ENCODE measurements at places on chromosomes 11 and 22.

DNA sequence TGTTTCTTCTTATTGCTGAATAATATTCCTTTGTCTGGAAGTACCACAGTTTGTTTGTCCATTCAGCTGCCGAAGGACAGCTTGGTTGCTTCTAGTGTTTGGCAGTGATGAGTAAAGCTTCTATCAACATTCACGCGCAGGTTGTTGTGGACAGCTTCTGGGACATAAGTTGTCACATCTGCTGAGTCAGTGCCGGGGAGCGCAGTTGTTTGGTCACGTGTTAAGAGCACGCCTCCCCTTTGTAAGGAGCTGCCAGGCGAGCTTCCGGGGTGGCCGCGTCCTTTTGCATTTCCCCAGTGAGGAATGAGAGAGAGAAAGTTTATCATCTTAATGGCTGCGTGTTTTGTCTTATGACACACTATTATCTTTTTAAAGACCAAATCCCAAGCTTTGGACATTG lies 30.3 kb downstream of the SAMM50 start:
- peaks cover 42% of the 10 kb centered on the region for H3K36me3 ChIP-seq
- H3K4me1 ChIP-seq = no peaks in the 10 kb centered on the region
- no peak overlapping the region for H3K4me3 ChIP-seq
- H3K27ac ChIP-seq = no peak overlapping the region
- H3K27me3 ChIP-seq = no peaks in the 10 kb centered on the region

GRCh38 chr22:43948836-43949406 lies 6.3 kb upstream of the SAMM50 start:
- H3K27me3 ChIP-seq = peaks cover 3% of the 10 kb centered on the region
- DNase-seq = no peak
- H3K4me1 ChIP-seq = peaks cover under 1% of the 10 kb centered on the region
- no peaks in the 10 kb centered on the region for H3K36me3 ChIP-seq

- no peak overlapping the region for H3K4me3 ChIP-seq
- H3K36me3 ChIP-seq = no peaks in the 10 kb centered on the region
- no peak for DNase-seq
- H3K27ac ChIP-seq = no peak overlapping the region
- no peaks in the 10 kb centered on the region for H3K4me1 ChIP-seq
These were observed 439.7 kb downstream of the BUD13 start for GRCh38 chr11:116333001-116333535.

DNA sequence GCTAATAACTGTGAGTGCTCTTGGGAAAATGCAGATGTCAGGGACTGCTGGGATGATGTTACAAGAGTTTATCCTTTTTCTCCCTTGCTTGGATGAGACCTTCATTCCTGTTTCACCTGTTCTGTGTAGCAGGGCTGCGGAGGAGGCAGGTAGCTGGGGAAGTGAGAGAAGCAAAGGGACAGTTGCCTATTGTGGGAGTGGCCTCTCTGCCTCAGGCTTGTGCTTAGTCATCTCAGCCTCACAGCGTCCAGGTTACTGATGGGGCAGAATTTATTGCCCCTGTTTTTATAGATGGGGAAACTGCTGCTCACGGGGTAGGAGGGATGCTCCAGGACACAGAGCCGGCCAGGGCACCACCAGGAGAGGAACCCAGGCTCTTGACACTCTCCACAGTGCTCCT lies 1.7 kb downstream of the STX3 start:
- peak overlapping the region; percentile 76 for H3K4me3 ChIP-seq
- H3K27me3 ChIP-seq = no peaks in the 10 kb centered on the region
- peaks cover 17% of the 10 kb centered on the region for H3K4me1 ChIP-seq
- H3K27ac ChIP-seq = no peak overlapping the region

DNA sequence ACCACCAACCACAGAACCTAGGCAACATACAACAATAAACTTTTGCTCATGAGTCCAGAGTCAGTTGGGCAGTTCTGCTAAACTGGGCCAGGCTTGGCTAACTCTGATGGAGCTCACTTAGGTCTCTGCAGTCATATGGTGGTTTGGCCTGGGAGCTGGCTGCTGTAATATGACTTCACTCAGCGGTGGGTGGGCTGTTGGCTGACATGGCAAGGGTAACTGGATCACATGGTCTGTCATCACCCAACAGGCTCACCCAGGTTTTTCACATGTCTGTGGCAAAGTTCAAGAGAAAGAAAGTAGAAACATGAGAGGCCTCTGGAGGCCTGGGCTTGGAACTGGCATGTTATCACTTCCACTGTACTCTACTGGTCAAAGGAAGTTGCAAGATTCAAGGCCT lies 43.2 kb upstream of the CLMP start:
- no peak overlapping the region for H3K27ac ChIP-seq
- DNase-seq = no peak
- H3K4me1 ChIP-seq = peaks cover 7% of the 10 kb centered on the region
- no peaks in the 10 kb centered on the region for H3K27me3 ChIP-seq
- H3K36me3 ChIP-seq = no peaks in the 10 kb centered on the region

GRCh38 chr22:38925571-38926041 lies 31.8 kb upstream of the APOBEC3A start:
- H3K4me3 ChIP-seq = no peak overlapping the region
- no peaks in the 10 kb centered on the region for H3K36me3 ChIP-seq
- no peak overlapping the region for H3K27ac ChIP-seq
- peaks cover 28% of the 10 kb centered on the region for H3K27me3 ChIP-seq
- H3K4me1 ChIP-seq = peaks cover 3% of the 10 kb centered on the region

GRCh38 chr11:46431211-46431610 lies 39.6 kb upstream of the CHRM4 start:
- H3K27ac ChIP-seq = no peak overlapping the region
- no peaks in the 10 kb centered on the region for H3K27me3 ChIP-seq
- no peak for DNase-seq
- peaks cover 15% of the 10 kb centered on the region for H3K36me3 ChIP-seq

DNA sequence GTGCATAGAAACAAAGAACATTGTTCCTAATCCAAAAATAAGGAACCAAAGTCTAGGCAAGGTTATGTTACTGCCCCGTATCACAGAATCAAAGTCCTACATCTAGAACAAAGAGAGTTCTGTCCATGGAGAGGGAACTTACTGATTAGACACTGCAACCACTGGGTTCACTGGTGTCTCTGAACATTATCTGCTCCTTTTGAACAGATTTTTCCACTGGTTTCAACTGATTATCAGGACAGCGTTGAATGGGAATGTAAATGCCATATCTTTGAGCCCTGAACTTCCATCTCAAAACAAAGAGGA lies 20.1 kb upstream of the OR8D2 start:
- no peaks in the 10 kb centered on the region for H3K4me1 ChIP-seq
- no peak for DNase-seq
- H3K4me3 ChIP-seq = no peak overlapping the region
- H3K27ac ChIP-seq = no peak overlapping the region

GRCh38 chr11:70916351-70916750 lies 336.0 kb downstream of the SHANK2 start:
- no peak overlapping the region for H3K4me3 ChIP-seq
- H3K36me3 ChIP-seq = peaks cover 3% of the 10 kb centered on the region
- H3K27ac ChIP-seq = no peak overlapping the region
